ENCODE measurements at places on chromosomes 3 and 15.

DNA sequence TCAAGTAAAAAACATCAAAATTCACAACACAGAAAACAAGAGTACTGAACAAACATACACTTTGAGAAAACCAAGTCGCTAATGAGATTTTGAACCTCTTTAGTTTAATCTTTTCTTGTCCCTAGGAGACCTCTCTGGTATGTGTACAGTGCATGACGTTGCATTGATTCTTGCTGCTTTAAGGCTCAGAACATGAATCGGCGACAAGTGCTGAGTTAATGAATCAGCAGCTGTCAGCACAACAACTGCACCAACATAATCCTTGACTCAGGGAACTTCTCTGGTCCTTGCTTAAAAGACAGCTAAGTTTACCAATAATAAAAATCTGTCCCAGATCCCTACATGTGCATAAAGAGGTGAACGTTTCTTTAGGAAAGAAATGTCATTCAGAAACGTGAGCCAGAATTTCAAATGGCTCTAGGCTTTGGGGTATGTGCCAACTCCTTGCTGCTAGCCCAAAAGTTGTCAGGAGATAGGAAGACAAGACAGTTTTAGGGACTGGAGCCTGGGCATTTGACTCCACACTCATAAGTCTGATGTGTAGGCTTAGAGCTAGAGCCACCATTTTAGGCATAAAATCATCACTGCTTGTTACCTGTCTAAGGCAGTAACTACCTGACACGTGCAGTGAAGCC lies 86.9 kb downstream of the IL5RA start:
- no peak for DNase-seq

DNA sequence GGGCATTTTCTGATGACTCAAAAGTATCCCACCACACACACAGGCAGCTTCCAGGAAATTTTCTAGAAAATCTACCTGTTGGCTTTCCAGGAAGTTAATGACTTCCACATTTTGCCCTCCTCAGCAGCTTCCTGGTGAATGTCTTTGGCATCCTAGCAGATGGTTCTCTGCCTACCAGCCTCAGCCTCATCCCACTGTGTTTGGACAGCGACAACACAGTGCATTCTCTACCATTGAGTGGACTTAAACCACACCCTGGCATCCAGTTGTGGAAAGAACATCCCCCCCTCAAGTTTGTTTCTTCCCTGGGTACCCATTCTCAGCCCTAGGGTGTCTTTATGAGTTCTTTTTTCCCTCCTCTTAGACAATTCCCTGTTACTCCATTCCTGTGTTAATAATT lies 50.8 kb upstream of the GADL1 start:
- DNase-seq = no peak

DNA sequence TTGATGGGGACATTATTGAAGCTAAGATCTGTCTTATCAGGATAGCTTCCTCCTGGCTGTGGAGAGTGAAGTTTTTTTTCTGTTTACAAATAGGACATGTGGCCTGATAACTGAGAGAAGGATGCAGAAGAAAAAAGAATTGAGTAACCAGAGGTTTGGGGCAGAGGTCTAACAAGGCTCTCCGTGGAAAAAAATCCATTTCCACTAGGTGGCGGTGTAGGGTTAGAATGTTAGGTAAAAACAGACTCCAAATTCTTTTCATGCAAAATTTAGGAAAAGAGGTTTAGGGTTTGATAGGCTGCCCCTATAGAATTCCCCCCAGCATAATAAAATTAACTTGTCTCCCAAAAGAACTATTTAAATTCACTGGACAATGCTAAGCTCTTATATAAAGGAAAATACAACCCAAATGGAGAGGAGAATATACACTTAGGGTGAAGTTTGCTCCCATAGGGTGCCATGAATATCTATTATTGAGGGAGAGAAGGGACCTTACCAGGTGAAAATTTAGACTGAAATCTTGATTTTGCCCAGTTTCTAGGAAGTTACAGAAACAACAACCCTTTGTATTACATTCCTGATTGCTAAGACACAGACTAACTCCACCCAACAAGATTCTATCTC lies 1560.4 kb downstream of the OTOL1 start:
- no peak for DNase-seq

GRCh38 chr15:33636234-33636633 lies 325.5 kb downstream of the RYR3 start:
- DNase-seq = no peak

GRCh38 chr15:21271566-21271965 lies 168.7 kb downstream of the POTEB3 start:
- DNase-seq = no peak

- no peak for DNase-seq
Measured at GRCh38 chr3:54882129-54882833, 45.6 kb downstream of the LRTM1 start.

- no peak for DNase-seq
Measured at GRCh38 chr3:30245858-30246622, 360.4 kb upstream of the TGFBR2 start.

GRCh38 chr15:40238532-40239403 lies at the start of gene PAK6:
PAK6 (plus strand) TSS chr15:40239063; CDS start chr15:40264786, 25,723 bp downstream.
- DNase-seq = no peak

DNA sequence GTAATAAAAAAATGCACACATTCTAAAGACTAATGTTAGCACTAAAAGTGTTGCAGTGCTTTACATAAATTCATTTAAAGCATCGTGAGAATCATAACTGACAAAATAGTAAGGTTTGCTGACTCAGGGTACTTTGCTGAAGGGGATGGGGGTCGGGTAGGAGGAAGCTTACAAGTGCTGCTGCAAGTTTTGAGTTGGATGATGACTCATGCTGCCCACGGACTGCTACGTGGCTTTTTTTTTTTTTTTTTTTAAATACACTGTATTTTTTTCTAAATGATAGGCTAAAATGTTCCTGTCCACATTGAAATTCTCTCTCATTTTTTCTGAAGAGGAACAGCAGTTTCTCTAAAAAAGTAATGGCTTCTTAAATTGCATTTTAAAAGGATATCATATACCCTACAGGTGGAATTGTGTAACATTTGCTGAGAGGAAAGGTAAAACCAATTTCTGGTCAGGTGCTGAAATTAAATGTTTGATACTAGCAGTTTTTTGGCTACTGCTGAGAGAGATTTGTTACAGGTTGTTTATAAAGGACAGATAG lies 2.2 kb downstream of the MAPK6 start:
- DNase-seq = no peak

DNA sequence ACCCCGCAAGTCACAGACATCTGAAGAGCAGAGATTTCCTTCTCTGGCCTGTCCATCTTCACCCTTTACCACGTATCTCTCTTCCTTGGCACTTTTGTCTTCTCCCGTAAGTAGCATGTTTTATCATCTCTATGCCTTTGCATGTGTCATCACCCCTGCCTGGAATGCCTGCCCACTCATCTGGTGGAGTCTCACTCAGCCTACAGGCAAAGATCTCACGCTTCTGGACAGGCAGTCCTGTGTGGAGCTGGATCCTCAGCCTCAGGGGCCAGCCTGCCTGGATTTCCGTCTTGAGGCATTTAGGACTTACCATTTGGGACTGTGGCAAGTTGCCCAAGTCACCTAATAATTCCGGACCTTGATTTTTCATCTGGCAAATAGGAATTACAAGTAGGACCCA lies 114.3 kb upstream of the CACNA2D3 start:
- DNase-seq = no peak

DNA sequence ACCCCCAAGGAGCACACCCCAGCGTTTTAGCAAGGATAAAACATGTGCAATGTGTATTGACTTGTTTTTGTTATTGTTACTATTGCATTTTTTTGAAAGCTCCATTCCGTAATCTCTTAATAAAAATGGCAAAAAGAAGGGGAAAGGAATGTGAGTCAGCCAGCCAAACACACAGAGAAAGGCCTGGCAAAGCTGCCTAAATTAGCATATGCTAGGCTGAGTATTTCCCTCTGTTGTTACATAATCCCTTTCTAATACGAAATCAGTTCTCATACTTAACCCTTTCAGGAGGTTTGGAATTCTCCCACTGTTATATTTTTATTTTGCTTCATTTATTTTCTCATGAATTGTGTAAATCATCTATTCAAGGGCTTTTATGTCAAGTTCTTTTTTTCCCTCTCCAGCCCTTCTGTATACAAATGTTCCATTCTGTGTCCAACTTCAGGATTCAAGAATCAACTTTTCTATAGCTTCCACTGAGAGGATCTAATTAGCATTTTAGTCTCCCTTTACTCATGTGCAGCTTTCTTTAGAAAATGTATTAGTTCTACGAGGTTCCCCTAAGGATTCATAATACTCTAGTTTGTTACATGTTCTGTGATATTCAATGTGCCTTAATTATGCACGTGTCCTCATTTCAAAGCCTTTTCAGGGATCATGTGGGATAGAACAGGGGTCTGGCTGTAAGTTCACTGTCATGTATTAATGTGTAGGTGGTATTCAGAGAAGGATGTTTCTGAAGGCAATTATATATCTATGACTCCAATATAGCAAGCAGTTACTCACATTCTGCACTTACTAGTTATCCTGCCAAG lies 9.2 kb downstream of the CADM2 start:
- no peak for DNase-seq

DNA sequence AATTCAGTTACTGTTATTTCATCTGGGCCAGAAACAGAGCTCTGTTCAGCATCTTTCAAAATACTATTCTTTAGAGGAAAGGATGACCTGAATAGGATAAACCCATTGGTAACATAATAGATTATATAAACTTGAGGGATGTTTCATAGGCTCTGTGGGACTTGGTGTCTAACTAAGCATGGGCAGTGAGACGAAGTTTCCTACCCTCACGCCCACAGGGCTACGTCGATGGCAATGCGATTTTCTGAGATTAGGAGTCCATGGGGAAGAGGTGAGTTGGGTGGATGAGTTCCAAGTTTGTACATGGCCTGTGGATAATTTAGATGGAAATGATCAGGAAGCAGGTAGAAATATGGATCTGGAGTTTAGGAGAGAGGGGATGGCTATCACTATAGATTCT lies 115.2 kb upstream of the TBL1XR1 start:
- DNase-seq = no peak

GRCh38 chr15:33737687-33738601 lies 230.4 kb upstream of the CHRM5 start:
- no peak for DNase-seq

GRCh38 chr3:57192028-57192427 lies 7.8 kb downstream of the HESX1 start:
- DNase-seq = no peak

GRCh38 chr3:15206662-15207576 lies 873 bp downstream of the CAPN7 start:
- no peak for DNase-seq

GRCh38 chr15:43541785-43542184 lies 24.4 kb downstream of the MAP1A start:
- no peak for DNase-seq

DNA sequence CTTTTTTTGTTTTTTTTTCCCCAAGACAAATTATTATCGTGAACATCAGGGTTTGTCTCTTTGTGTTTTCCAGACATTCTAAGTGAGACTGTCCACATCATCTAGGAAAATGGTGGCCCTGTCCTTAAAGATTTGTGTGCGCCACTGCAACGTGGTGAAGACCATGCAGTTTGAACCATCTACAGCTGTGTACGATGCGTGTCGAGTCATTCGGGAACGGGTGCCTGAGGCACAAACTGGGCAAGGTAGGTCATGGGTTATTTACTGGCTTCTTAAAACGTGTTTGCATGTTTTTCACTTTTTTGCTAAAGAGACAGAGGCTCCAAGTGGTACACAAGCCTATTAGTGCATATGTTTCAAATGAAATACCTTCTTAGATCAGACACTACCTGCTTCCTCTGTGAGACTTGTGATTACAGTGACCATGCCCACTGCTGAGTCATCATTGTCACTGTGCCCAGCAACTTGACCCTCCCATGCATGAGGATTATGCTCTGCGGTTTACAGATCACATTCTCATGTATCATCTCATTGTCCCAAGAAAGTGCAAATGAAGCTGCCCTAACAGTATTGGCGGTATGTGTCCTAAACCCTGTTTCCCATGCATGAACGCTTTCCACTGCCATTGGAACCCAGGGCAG lies 395.2 kb upstream of the TPM1 start:
- DNase-seq = no peak

- DNase-seq = no peak
Measured at GRCh38 chr15:55586808-55587207, 1.3 kb downstream of the PYGO1 start.

DNA sequence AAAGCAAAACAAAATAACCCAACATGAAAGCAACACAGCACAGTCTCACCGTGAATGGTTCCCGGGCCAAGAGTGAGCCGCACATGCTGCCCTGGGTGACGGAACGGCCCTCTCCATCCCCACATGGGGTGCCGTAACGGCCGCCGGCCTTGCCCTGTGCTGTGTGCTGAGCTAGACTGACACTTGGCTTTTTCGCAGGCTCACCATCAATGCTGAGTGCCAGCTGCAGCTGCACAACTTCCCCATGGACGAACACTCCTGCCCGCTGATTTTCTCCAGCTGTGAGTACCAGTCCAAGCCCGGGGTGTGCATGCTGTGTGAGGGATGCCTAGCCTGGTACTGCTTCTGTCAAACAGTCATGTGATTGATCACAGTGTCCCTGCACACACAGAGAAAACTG lies 357.6 kb downstream of the GABRG3 start:
- no peak for DNase-seq

DNA sequence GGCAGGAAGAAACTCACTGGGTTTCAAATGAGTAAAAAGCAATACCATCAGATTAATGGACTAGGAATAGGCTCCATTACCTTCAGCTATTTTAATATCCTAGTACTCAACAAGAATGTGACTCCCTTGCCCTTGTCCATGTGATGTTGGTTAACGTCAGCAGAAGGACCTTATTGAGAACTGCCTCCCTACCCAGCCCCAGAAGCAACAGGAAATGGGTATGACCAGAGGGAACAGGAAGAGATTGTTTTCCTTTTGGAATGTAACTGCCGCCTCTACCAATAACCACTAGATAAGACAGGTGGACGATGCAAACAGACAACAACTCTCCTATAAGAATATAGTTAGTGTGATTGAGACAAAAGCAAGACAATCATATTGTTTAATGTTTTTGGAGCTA lies 10.4 kb upstream of the MME start:
- DNase-seq = no peak

GRCh38 chr3:66133050-66133757 lies 87.6 kb upstream of the SLC25A26 start:
- no peak for DNase-seq
